MM.1S (cell line): ENCODE measurements at places on chromosomes 3 and 15.

- DNase-seq: no peak
Observed at GRCh38 chr3:51734572-51734907, 27.7 kb downstream of the GRM2 start.

DNA sequence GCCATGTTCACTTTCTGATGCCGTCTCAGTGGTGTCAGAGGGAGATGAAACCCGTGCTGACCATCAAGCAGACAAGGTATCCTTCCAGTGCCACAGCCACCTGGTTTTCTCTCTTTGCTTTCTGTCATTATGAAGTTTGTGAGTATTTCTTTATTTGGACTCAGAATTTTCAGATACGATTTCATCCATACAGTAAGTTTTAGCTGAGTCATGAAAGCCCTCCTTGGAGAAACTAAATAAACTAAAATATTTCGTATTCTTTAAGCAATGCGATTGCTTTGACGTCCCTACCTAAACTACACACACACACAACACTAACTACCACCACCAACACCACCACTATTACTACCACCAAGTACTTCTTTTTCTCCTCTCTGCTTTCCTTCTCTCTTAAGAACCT, 350.1 kb downstream of the NTRK3 start:
- DNase-seq: no peak

GRCh38 chr15:92810418-92811138, 89.5 kb upstream of the CHD2 start:
- peak; percentile 85 for DNase-seq

DNA sequence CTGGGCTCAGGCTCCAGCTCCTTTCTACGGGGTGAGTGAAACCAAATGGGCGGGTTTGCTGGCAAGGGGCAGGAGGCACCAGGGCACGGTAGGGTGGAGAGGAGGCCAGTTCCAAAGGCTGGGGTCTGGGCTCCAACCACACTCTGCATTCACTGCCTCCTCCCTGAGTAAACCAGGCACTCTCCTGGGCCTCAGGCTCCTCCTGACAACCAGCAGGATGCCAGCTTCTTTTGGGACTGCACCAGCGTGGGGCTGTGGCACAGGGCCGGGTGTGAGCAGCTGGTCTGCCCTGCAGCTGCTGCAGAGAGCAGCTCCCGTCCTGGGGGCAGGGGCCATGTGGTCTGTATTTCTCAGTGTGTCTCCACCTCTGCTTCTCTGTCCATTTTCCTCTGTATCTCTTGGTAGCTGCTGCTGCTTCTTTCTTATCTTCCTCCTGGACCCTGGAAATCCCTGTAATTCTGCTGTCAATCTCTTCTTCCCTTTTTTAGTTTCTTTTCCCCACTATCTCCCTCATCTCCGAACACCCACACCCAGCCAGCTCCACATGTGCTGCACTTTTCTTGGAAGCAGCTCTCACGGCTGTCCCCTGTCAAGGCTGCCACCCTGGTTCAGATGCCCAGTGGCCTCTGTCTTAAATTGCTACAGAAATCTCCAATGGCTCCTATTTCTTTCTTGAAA, 54.9 kb upstream of the TBC1D21 start:
- DNase-seq: no peak

DNA sequence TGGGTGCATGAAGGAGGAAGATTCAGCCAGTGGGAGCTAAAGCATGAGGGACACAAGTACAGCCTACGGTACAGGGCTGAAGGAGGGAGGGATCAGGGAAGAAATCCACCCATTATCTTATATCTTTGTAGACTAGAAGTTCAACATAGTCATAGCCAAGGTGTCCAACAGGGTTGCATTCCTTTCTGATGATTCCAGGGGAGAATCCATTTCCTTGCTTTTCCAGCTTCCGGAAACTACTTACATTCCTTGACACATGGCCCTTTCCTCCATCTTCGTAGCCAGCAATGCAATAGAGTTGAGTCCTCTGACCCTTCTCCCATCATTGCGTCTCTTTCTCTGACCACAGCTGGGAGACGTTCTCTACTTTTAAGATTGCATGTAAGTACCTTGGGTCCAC, 471.0 kb upstream of the SEMA6D start:
- no peak for DNase-seq

- DNase-seq: peak; percentile 87
Observed at GRCh38 chr3:40524568-40525285, at the start of gene ZNF621. ZNF621 (plus strand) TSS chr3:40524960; CDS start chr3:40525841, 881 bp downstream.

GRCh38 chr15:35533130-35534110, 12.5 kb downstream of the DPH6 start:
- no peak for DNase-seq

DNA sequence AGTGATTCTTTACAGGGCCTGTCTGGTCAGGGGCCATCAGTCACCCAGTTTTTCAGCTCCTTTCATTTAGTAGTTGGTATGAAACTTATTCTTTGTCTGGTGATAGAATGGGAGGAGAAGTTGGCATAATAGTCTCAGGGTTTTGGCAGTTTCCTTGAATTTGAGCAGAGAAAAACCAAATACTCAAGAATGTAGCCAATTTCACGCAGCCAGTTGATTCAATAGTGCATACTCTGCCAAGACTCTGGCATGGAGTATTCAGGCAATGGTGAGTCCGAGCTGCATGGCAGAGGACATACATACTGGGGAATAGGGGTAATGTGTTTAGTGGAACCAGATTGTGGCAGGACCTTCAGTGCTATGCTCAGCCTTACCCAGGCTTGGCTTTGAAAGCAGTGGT, 118.3 kb downstream of the GALK2 start:
- DNase-seq: no peak

- no peak for DNase-seq
Observed at GRCh38 chr15:96851613-96852012, 521.1 kb downstream of the NR2F2 start.
